Endothelial cell of umbilical vein (primary cell): ENCODE measurements at places on chromosomes 11 and 22.

GRCh38 chr11:72001834-72002591 lies 3.3 kb downstream of the IL18BP start:
- DNase-seq = no peak

- no peak for DNase-seq
Measured at GRCh38 chr11:113593698-113594308, 112.3 kb downstream of the TMPRSS5 start.

DNA sequence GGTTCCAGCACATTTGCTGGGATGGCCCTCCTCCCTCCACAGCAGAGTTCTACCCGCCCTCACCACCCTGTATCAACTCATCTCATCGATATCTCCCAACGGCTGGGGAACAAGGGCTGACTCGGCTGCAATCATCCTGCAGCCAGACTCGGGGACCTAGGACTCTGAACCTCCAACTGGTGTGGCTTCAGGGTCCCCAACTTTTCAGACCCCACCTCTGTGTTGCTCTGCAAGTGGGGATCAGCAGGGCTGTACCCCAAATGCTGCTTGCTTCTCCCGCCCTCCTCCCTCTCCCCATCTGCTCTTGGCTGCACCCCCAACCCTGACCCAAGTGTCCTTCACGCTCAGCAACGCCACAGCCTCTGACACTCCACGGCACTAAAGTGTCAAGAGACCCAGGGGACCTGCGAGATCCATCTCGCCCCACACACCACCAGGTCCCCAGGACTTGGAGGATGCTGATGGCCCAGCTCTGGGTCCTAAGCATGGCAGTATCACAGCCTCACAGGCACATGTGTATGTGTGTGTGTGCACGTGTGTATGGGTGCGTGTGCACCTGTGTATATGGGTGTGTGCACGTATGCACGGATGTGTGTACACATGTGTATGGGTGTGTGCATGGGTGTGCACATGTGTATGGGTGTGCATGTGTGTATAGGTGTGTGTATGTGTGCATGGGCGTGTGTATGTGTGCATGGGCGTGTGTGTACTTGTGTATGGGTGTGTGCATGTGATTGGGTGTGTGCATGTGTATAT lies 26.4 kb downstream of the KCNQ1 start:
- no peak for DNase-seq

DNA sequence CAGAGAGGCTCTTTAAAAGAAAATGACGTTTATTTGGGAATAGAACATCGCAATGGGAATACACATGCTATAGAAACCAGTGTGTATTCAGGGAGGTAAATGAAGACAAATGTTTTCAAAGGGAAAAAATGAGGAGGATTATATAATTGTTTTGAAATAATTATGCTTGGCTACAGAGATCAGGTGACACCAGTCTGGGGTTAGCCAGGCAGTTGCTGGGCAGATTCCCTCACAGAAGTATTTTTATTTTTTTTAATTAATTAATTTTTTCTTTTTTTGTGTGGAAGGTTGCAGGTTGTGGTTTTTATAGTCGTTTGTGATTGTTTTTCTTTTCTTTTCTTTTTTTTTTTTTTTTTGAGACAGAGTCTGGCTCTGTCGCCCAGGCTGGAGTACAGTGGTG lies 5.6 kb upstream of the STARD10 start:
- no peak for DNase-seq

DNA sequence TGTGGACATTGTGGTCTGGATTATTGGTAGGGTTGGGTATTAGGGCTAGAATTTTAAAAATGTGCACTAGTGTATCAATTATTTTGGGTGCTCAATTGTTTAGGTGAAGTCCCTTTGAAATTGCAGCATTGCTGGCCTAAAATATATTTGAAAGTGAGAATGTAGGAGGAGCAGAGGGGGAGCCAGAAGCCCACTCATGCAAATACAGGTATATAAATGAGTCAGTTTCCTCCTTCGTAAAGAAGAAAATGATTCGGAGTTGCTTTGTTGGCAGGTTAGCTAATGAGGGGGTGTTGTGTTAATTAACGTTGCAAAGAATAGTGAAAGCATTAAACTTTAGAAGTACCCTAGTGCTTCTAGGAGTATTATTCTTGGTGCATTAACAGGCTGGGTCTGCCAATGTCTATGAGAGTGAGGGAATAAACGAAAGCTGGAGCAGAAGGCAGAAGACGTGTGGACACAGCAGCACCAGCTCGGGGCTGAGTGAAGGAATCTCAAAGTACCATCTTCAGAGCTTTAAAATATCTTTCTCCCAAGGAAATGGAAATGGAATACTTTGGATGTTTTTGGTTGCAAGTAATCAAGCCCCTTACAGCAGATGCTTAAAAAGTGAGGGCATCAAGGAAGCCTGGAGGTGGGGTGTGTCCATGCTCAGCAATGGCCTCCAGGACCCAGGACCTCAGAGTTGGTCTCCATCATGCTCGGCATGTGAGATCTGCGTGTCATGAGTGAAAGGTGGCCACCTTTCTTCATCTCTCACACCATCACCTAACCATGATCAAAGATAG lies 522.9 kb downstream of the NTM start:
- DNase-seq = no peak

DNA sequence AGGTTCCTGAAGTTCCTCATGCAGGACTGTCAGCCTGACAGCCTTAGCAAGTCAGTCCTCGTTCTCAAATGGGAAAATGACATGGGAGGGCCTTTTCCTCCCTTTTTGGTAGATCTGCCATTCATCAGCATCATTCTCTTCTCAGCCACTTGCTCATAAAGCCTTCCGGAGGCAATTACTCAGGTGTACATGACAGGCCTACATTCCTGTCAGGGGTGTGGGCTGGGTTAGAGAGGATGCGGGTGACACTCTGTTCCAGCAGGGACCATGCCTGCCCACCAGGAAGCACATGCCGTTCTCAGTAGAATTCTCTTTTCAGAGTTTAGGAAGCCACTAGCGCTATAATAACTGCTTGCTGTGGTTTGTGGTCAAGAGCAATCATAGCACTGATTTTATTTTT lies 24.2 kb upstream of the ANKK1 start:
- DNase-seq = no peak

DNA sequence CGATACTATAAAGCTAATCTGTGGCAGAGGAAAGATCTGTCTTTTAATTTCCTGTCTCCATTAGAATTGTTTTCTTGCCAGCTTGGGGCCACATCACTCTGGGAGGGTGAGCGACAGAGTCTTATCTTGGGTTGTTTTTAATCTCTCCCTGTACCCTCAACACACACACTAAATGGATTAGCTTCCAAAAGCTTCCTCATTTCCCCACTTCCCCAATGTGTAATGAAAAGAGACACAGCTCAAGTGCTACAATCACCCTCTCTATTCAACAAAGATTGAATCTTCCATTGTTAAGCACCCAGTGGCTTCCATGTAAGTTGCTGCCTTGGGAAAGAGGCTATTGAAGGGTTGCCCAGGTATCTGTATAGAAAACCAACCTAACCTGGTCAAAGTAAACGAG lies 6.1 kb upstream of the ASCL3 start:
- peak; percentile 9 for DNase-seq

DNA sequence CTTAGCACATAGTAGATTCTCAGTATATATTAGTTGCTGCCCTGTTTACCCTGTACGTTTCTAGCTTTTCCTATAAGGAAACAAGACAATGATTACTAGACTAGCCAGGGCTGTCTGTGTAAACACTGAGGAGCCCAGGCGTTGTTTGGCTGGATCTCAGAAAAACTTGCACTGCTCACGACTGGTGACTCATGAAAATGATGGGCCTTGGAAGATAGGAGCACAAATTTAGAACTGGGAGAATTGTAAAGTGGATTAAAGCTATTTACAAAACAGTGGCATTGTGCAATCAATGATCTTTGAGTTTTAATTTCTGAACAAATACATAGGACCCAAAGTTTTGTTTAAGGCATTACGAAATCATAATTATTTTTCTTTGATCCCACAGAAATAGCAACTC lies 276.9 kb downstream of the FAM76B start:
- DNase-seq = peak; percentile 41

DNA sequence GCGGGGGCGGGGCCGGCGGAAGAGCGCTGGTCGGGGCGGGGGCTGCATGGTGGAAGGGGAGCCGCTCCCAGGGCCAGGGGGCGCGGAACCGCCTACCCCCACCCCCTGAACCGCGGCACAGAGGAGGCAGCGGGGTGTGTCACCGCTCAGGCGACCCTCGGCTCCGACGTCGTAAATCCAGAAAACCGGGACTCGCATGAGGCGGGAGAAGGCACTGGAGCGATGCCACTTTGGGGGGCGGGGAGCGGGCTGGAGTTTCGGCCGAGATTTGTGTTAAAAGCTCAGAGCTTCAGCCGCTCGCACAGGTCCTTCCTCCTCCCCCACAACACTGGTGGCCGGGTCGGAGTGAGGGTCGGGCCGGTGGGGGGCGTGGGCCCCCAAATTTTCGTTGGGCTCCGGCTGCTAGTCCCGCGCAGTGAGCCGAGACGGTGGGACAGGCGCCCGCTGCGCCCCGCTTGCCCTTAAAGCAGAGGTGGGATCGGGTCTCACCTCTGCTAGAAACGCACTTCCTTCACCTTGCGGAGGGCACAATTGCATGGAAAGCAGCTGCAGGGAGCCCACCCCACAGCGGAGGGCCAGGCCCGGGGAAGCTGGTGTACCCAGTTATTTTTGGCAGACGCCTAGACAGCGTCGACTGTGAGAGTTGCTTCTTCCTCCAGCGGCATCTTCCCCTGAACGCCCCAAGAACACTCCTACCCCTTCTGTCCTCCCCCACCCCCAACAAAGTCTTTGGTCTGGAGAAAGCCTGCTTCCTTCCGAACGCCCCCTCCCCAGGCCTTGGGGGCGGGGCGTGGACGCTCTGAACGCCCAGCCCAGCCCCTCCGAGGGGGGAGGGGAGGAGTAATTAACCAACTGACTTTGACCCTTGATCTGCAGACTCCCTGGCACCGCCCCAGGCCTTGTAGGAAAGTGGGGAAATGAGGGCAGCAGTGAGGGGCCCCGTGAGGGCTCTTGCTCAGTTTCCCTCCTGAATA lies 1.1 kb downstream of the OVOL1 start:
- DNase-seq = no peak

DNA sequence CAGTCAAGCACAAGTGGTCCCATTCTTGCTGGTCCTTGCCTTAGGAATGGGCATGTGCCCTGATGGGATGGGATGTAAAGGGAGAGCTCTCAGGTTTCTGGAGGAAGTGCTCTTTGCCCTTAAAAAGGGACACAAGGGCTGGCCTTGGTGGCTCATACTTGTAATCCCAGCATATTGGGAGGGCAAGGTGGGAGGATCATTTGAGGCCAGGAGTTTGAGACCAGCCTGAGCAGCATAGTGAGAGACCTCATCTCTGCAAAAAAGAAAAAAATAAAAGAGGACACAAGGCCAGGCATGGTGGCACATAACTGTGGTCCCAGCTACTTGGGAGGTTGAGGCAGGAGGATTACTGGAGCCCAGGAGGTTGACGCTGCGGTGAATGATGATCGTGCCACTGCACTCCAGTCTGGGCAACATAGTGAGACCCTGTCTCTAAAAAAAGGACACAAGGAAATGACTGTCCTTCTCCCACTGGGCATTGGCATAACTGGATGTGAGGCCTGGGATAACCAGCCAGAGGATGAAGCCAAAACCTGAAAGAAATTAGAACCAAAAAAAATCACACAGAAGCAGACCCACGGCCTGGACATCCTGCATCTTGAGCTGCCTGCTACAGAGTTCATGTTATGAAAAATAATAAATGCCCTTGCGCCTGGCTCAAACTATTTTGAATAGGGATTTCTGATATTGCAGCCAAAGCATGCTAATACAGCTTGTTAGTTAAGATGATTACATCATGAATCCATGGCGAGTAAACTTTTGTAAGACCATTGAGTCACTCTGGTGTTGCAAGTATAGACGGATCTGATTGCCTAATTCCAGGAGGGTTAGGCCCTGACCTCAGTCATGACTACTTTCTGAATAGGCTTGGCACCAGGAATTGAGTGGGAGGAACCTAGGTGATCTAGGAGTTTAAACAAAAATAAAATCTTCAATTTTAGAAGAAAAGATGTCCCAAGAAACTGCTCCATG lies 12.9 kb upstream of the CRKL start:
- DNase-seq = no peak

DNA sequence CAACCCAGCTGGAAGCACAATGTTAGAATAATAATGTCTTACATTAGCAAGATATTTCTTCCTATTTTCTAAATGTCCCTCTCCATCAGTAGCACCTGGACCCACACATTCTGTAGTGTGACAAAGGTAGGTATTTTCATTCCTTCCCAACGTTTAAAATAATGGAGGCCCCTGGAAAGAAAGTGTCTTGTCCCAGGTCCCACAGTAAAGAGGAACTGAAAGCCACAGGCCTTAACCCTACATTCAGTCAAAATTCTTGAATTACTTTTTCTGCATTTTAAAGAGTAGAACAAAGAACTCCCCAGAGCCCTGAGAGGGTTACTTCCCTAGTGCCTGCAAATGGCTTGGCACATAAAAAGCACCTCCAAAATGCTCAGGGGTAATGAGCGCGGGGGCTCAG lies 26.3 kb downstream of the OPCML start:
- no peak for DNase-seq

DNA sequence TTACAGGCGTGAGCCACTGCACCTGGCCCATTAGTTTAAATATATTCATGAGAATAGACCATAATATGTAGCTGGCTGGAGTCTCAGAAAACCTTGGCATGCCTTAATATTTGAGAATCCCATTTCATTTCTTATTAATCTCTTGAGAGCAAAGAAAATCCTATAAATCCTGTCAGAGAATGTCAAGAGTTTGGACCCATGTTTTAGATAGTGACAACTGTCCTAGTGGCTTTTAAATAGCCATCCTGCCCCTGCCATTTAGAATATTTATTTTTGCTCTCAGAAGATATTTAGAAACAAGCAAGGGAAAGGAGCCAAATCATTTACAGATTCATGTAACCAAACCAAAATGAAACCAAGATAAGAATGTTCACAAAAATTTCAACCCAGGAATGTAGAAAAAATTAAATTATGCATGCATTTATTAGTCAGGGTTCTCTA lies 107.2 kb downstream of the SWAP70 start:
- DNase-seq = no peak

GRCh38 chr11:69860796-69861445 lies 41.7 kb upstream of the FGF3 start:
- DNase-seq = no peak

DNA sequence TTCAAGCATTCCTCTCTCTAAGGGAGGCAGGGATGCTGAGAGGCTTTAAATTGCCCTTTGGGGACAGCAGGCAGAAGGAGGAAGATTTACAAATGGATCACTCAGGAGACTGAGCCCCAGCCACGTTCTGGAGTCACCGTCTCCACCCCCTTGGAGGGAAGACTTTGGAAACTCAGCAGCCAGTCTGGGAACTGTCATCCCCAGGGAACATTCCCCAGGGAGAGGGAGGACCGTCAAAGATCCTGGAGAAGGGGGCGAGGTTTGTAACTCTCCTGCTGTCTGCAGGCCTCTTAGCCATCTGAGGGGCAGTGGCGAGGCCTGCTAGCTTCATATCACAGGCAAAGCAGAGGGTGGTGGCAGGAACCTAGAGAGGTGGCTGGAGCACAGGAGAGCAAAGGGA lies 56.1 kb upstream of the SLC22A12 start:
- no peak for DNase-seq

- peak; percentile 96 for DNase-seq
Measured at GRCh38 chr11:13440100-13440855, 22.7 kb downstream of the BTBD10 start.
